ENCODE measurements at places on chromosomes 7 and 10.

GRCh38 chr10:77533887-77534278 is 103.7 kb downstream of the KCNMA1 start:
- no peak for DNase-seq

- no peak for DNase-seq
Measured at GRCh38 chr10:132592790-132593383, 55.3 kb downstream of the INPP5A start.

- no peak for DNase-seq
Measured at GRCh38 chr7:98357751-98358161, 43.1 kb downstream of the BAIAP2L1 start.

DNA sequence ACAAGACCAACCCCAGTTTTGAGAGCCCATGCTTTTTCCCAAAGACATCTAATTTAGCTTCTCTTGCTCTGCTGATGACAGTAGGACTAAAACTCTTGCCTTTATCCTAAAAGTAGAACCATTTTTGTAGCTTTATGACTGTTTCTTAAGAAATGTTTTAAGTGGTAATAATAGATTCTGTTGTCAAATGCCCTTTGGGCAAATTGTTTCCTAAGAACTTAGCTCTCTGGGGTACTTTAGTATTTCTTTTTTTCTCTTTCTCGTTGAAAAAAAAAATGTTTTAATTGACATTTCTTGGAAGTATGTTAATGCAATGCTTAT is 157.4 kb downstream of the ARID5B start:
- no peak for DNase-seq

DNA sequence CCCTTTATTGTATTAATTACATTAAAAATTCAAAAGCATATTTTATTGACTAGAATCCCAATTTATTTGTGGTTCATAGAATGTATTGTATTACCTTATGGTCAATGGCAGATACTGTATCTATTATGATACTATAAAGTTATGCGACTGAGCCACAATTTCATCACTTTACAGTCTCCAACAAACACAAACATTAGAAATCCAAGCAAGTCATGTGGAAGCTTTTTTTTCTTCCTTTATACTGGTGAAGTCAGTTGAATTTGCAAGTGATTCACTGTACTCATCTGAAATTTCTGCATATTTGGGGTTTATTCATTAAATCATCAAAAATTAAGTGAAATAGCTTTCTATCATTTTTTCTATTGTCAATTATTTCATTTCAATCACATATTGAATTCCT is 54.3 kb downstream of the BMPER start:
- DNase-seq: no peak

- DNase-seq: no peak
Measured at GRCh38 chr10:75295868-75296441, 60.2 kb upstream of the COMTD1 start.

- no peak for DNase-seq
Measured at GRCh38 chr7:26144184-26145080, 7.6 kb upstream of the NFE2L3 start.

DNA sequence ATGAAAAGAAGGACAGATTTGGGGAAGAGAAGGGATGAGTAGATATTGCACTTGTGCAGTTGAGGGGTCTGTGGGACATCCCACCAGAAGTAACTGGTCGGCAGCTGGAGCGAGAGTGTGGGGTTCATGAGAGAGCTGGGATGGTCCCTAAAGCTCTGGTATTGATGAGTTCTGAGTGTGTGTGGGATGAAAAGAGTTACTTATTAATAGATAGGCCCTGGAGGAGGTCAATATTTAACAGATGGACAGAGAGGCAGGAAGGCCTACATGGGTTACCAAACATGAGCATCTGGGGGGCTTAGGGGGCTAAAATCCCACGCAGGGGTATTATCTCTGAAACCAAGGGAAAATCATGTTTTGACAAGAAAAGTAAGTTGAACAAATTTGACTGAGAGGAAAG is 95.7 kb upstream of the SFMBT2 start:
- DNase-seq: no peak

DNA sequence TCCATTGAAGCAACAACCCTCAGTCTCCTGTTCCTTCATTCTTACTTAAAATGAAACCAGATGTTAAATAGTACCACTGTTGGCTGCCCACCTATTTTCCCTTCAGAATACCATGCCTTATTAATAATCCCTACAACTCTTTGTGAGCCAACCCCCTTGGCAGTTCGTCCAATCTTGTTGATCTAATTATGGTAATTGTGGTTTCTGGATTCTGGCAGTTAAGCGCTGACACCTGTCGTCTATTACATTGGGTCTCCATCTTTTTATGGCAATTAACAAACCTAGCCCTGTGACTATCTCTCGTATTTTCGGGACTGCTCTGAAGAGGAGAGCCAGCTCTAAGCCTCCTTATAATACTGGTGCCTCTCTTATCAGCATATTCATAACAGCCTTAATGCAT is 432.0 kb downstream of the ATRNL1 start:
- no peak for DNase-seq
